ACHN (cell line): ENCODE measurements at places on chromosomes 7 and 10.

DNA sequence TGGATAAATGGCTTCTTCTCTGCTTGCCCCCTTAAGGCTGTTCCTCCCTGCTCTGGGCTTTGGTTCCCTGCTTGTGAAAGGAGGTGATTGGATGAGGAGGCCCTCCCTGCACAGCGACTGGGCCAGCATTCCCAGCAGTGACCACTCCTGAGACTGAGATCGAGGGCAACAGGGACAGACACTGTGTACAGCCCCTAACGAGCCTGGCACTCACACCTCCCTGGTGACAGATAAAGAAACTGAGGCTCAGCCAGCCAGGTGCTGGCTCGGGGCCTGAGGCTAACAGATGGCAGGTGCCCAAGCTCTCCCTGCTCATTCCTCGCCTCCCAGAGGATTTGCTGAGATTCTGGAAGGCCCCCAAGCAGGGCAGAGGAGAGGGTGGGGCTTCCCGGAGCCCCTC, 12.0 kb upstream of the AQP1 start:
- no peak for DNase-seq

GRCh38 chr10:89185658-89186057, 21.5 kb downstream of the CH25H start:
- DNase-seq, result no peak

GRCh38 chr10:109343293-109343692, 580.0 kb downstream of the XPNPEP1 start:
- peak; percentile 8 for DNase-seq

- no peak for DNase-seq
Measured at GRCh38 chr7:18768256-18768655, 272.7 kb downstream of the HDAC9 start.
